ENCODE measurements at places on chromosomes 4 and X. TPM values are rescaled to one million over a fixed set of nuclear protein-coding genes. Genes with fewer than 3 reads are reported as not detected.

DNA sequence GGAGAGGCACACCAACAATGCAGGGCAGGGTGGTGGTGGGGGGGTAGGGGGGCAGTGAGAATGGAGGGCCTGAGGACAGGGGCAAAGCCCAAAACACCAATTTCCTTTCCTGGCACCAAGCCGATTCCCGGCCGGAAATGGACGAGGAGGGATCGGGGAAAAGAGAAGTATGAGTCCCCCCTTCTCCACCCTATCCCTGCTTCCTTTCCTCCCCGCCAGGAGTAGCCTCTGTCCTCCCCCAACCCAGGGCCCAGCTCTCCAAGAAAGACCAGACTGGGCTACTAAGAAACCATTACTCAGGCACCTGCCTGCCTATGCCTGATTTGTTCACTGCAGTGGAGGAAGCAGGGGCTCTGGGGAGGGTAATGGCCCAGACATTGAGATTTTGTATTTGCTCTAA lies 402 bp downstream of the CCDC120 start:
- peaks cover 31% of the 10 kb centered on the region for H3K4me1 ChIP-seq
- H3K36me3 ChIP-seq: peaks cover 16% of the 10 kb centered on the region
- H3K27ac ChIP-seq: peak overlapping the region; percentile 98

DNA sequence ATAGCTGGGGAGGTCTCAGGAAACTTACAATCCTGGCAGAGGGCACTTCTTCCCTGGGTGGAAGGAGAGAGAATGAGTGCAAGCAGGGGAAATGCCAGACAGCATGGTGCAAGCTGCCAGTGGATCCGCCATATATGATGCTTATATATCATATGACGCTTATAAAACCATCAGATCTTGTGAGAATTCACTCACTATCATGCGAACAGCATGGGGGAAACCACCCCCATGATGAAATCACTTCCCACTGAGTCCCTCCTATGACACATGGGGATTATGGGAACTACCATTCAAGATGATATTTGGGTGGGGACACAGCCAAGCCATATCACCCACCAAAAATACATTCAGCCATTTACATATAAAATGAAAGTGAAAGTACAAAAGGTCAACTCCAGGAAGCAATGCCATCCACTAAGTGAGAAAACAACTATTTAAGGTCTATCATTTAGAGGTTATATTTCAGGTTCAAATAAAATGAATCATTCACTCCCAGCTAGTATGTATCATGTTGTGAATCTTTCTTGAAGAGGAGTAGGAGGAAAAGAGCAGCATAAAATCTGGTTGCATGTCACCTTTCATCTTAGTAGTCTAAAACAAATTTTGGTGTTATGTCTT lies 20.3 kb upstream of the DYNLT3 start:
- H3K4me3 ChIP-seq: no peak overlapping the region
- H3K27ac ChIP-seq: no peak overlapping the region
- peaks cover 17% of the 10 kb centered on the region for H3K4me1 ChIP-seq
- no peaks in the 10 kb centered on the region for H3K27me3 ChIP-seq

GRCh38 chrX:153638041-153638371 lies 9.0 kb upstream of the DUSP9 start:
- H3K27me3 ChIP-seq: peaks cover 16% of the 10 kb centered on the region
- H3K36me3 ChIP-seq: no peaks in the 10 kb centered on the region
- no peak overlapping the region for H3K4me3 ChIP-seq
- H3K27ac ChIP-seq: no peak overlapping the region

DNA sequence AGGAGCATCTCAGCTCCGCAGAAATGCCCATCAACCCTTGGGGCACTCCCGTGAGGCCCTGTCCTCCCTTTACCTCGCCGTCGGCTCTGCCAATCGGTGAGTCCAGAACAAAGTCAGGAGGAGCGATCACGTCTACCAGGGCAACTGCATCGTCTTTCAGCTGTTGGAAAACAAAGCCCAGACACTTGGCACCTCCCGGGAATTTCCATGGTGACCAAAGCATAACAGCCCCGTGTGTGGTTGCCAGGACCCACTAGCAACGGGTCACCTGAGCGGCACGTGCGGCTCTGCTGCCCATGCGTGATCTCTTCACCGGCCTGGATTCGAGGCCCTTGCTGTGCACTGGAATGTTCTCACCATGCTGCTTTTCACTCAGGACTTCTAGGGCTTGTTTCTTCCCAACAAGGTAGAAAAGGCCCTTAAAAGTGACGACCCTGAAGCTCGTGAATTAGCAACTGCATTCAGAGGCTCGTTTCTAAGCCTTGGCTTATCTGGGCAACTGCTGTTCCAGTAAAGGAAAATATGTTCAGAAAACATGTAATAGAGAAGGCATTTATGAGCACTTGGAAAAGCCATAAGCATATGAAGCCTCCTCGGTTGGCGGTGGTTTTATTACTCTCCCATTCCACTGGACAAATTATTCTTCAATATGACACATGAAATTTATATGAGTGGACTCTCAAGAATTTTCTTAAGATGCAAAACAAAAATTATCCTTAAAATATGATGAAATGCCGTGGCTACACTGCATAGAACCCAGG lies 69.5 kb downstream of the ACOX3 start:
- H3K4me1 ChIP-seq: no peaks in the 10 kb centered on the region
- H3K36me3 ChIP-seq: peaks cover 18% of the 10 kb centered on the region
- H3K4me3 ChIP-seq: no peak overlapping the region
- H3K27me3 ChIP-seq: no peaks in the 10 kb centered on the region
- no peak overlapping the region for H3K27ac ChIP-seq

- H3K27ac ChIP-seq: peak overlapping the region; percentile 95
- no peak for DNase-seq
- H3K36me3 ChIP-seq: no peaks in the 10 kb centered on the region
- no peak overlapping the region for H3K4me3 ChIP-seq
- H3K4me1 ChIP-seq: peaks cover 45% of the 10 kb centered on the region
- no peaks in the 10 kb centered on the region for H3K27me3 ChIP-seq
These were observed 35.2 kb downstream of the SLC25A5 start for GRCh38 chrX:119503484-119503861.

- no peaks in the 10 kb centered on the region for H3K36me3 ChIP-seq
- H3K27me3 ChIP-seq: no peaks in the 10 kb centered on the region
- no peaks in the 10 kb centered on the region for H3K4me1 ChIP-seq
- no peak for DNase-seq
These were observed 172.6 kb downstream of the FHIP1A start for GRCh38 chr4:151581570-151581969.

GRCh38 chr4:163865010-163865409 lies 370.5 kb downstream of the TMA16 start:
- no peak overlapping the region for H3K27ac ChIP-seq
- no peak for DNase-seq
- H3K4me1 ChIP-seq: no peaks in the 10 kb centered on the region
- H3K36me3 ChIP-seq: no peaks in the 10 kb centered on the region
- H3K4me3 ChIP-seq: no peak overlapping the region
- no peaks in the 10 kb centered on the region for H3K27me3 ChIP-seq

DNA sequence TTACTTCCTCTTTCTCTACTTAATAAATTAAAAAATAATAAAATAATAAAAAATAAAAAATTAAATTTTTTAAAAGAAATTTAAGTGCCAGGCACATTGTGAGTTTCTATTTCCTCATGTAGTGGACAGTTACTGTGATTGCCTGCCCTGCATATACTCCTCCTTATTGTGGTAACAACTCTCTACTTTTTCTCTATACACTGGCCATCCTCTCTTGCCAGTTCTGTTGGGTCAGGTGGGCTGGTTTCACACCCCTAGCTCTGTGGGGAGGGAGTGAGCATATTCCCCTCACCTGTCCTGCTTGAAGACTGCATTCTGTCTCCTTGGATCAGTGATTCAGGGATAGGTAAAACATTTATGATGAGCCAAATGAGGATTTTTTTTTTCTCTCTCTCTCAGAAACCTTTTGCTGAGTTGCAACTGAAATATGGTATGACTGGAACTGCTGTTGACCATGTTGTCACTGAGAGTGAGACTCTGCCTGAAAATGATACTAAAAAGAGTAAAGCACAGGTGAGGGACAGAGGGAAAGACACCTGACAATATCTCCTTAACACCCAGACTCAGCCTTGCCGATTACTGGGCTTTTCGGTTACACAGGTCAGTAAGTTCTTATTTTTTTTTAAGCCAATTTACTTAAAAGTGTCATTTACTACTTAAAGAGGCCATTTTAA lies 37.2 kb downstream of the CXXC4 start:
- peaks cover 4% of the 10 kb centered on the region for H3K4me1 ChIP-seq
- no peaks in the 10 kb centered on the region for H3K36me3 ChIP-seq
- no peak overlapping the region for H3K4me3 ChIP-seq
- no peaks in the 10 kb centered on the region for H3K27me3 ChIP-seq
- H3K27ac ChIP-seq: no peak overlapping the region
- no peak for DNase-seq

The TCEAL2 gene
- 6.6 TPM for polyA plus RNA-seq

The SPOCK3 gene
- polyA plus RNA-seq: 22.4 TPM

The POF1B gene
- 47.5 TPM for polyA plus RNA-seq

Data from large intestine (tissue), 12 donors.